ENCODE measurements at places on chromosomes 1 and 21.

- no peak for DNase-seq
These were observed 31.7 kb downstream of the IFNGR2 start for GRCh38 chr21:33434770-33435360.

DNA sequence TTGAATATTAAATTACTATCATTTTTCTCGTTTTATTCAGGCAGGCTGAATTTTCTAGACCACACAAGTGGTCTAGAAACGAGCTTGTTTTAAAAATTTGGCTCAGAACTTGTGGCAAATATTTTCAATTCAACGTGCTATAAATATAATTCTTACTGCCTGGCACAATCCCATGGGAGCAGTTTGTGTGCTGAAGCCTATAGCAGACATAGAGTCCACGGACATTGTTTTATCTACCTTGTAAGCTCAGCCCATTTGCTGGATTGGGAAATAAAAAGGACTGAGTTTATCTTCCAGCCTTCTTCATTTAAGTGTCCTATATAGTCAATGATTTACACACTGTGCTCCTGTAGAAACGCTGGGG is 103.4 kb downstream of the ZBTB18 start:
- no peak for DNase-seq

- no peak for DNase-seq
These were observed 14.1 kb downstream of the ENTREP3 start for GRCh38 chr1:155241069-155241679.

GRCh38 chr1:169696273-169697100 is 14.9 kb downstream of the SELL start:
- DNase-seq = no peak

DNA sequence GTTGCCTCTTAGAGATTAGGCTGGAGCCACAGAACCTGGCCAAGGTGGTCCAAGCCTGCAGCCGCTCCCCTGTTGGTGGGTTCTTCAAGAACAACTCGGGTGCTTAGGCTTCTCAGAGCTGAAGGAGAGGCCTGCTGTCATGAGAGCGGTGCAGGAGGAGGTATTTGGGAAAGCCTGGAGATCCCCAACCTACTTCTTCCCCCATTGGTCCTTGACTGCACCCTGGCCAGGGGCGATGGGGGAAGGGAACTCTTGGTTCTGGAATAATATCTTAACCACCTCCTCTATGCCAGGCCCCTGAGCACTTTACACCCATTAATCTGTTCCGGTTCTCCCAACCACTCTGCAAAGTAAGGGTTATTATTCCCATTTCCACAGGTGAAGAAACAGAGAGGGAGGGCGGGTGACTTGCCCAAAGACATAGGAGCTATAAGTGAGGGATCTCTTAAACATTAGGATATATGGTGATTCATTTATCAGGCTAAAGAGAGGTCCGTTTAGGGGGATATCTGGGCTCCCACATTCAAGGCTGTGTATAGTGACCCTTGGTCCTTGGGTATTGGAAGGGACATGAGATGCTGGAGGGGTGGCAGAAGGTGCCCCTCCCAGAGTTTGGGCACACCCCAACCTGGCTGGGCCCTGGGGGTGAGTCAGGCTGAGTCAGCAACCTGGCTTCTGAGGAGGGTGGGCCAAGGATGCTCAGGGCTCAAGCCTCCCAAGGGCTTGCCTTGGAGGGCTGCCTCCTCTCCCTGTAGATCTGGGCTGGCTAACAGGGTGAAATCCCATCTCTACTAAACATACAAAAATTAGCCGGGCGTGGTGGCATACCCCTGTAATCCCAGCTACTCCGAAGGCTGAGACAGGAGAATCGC is 5.2 kb downstream of the TRNP1 start:
- no peak for DNase-seq

DNA sequence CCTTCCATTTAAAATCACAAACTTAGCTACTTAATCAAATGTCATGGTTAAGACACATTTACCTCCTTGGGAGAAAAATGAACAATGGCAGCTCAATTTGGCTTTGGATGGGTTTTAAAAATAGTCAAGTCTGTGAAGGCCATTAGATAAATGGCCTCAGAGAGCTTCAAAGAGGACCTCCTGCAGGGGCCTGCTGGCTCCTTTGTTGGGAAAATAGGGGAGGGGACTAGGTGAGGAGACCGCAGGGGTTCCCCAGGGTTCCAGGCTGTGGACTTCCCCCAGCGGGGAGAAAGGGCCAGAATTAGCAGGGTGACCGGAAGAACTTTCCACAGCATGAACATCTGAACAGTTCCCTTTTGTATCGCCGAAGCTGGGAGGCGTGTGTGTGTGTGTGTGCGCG is 3.4 kb upstream of the AJAP1 start:
- no peak for DNase-seq

- no peak for DNase-seq
These were observed 70.3 kb downstream of the SERINC2 start for GRCh38 chr1:31483012-31483946.

- DNase-seq = no peak
These were observed 2.3 kb downstream of the FGR start for GRCh38 chr1:27632387-27633297.
